ENCODE measurements at places on chromosomes 5 and 9.

DNA sequence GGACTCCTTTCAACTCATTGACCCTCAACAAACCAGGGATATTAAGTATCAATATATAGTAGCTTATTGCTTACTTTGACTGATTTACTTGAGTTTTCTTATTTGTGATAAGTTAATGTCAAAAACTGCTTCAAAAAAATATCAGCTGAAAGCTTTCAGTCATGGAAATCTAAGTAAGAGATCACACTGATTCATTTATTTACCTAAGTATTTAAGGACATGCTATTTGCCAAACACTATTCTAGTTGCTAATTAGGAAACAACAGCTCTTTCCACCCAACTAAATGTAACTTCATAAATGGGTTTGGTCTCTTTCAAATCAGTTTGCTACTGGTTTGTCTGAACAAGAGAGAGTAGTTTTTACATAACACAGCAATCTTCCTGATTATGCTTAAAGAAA lies 48.2 kb downstream of the CHD1 start:
- DNase-seq = no peak

DNA sequence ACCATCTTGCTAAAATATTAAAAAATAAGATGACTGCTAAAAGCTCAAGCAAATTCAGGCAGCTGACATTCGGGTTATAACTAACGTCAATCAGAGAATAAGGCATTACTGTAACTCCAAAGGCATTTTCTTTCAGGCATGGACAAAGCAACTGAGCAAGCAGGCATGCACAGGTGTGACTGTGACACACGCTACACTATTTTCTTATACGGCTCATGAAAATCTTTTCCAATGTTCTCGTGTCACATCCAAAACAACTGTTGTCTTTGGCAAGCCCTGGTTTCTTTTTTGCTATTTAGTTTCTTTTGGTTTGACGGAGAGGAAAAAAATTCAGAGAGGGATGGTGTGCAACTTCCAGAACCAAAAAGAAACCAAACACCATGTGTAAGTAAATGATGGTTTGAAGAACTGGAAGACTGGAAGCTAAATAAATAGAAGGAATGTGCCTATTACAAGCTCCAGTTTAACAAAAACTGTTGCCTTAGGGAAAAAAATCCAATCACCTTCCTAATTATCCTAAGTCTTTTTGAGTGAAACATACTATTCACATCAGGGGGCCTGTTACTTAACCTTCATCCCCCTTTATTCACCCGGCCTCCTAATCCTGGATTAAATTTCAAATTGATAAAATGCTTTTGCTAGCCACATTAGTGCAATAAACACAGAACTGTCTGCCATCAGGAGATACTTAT lies 277.6 kb downstream of the PSAT1 start:
- DNase-seq = no peak

- no peak for DNase-seq
Measured at GRCh38 chr9:5041390-5042115, 56.5 kb downstream of the JAK2 start.

GRCh38 chr5:145166110-145166509 lies 669.0 kb downstream of the PRELID2 start:
- DNase-seq = no peak

- no peak for DNase-seq
Measured at GRCh38 chr5:2895196-2895595, 143.7 kb upstream of the IRX2 start.

DNA sequence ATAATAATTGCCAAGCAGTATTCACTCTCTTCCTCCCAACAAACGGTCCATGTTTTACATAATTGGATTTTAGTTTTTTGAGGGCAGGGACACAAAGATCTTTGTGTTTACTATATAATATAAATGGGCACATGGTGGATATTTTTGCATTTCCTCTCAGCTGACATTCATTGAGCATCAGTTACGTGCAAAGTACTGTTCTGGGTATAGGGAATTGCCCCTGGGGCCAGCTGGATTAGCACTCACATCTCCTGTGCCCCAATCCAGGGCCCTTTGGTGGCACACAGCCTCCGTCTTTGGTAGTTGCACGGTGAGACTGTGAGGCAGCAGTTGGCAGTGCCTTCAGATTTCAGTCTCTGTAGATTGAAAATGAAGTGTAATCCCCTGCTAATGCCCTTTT lies 1.6 kb downstream of the TDRD7 start:
- DNase-seq = no peak

DNA sequence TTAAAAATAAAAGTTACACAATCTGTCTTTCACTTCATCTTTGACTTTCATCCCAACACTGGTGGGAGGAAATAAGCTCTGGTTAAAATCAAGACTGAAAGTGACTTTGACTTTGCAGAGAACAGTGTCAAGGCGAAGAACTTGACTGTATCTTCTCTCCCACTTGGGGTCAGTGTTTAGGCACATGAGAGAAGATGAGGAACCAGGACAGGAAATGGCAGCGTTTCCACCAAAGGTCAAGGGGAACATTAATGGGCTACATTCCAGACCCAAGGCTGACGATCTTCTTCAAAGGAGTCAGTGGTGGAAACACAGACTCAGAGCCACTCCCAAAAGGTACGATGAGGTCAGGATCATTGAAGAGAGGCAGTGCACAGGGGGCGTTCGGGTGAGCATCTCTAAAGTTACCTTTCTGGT lies 409.5 kb downstream of the ARHGEF28 start:
- DNase-seq = no peak

Data from activated T-cell treated with anti-CD3 and anti-CD28 coated beads for 48 hours (primary cell).